Amniotic stem cell (primary cell): ENCODE measurements at places on chromosomes 5 and 9.

DNA sequence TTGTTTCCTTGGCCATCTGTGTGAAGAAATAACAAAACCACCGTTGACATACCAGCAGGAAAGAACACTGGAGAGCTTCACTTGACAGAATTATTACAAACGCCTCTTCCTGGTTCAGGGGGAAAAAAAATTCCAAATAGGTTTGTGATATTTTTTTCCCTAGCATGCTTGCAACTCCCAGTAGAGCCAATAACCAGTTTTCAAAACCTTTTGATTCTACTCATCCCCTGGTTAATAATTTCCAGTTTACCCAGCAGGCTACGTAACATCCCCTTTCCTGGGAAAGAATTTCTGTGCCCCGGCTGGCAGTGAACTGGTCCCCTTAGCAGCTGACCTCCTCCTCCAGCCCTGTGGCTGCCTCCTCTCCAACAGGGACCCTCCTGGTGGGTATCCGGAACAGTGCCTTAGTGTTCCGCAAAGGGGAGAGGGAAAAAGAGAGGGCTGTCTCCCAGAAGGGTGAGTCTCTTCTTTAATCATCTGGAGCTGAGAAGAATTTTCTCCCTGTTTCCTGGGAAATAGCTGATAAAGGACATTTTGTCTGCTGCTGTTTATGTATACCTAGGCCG is 72.8 kb upstream of the BOD1 start:
- no peak for DNase-seq

DNA sequence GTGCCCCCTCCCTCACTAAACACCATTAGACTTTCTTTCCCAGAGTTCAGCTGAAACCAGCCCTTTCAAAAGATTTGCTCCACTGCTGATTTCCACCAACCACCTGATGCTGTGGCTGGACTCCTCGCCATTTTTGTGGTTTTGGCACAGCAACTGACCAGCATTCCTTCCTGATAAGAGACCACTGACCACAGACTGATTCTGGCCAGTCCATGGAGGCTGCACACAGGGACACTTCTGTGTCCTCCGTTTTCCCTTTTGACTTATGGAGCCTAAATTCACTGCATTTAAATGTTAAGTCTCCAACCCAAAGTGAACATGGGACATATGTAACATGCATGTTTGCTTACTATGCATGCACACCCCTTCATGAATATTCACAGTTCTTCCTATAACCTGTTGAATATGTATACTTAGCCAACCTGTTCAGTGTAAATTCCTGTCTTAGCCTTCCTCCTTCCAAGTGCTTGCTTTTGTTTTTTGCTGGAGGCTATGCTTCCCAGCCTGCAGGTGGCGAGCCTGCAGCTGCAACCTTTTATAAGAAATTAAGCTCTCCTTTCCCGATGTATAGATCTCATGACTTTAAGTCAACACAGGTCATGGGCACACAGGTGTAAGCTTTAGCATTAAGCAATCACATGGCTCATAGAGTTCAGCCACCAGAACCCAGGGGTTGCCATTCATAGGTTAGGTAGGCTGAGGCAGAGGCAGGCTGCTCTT is 78.7 kb downstream of the ACTL7B start:
- no peak for DNase-seq

DNA sequence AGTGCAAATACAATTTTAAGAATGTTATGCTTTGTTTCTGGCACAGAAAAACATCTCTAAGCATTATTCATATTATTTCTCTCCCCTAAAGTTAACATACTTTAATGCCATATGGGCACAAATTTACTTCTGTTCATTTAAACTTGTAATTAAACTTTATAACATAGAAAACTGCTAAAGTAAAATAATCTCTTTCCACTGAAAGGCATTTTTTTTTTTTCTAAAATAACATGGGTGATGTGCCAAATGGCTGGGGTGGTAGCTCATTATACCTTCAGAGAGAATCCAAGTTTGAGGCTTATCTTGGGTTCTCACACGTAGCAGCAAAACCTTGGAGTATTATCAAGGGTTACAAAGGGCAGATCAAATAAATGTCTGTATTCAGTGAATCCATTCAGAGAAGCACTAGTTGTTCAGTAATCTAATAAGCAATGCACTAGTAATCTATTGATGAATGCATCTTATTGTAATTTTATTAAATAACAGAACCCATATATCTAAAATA is 257.6 kb upstream of the POU5F2 start:
- DNase-seq = no peak

DNA sequence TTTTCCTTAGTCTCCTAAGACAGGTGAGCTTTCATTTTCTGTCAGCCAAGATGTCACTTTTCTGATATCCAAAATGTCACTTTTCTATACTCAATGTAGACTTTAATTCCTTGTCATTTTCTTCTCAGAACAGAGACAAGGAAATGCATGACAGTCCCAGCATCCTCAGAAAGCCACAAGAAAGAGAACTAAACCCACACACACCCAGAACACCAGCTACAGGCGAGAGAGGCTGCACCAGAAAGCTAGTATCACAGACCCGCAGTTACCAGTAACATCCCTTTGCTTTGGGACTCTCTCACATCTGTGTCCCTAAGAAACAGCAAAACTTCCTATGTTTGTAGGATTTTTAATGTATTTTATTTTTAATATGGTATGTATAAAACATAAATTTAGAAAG is 17.1 kb downstream of the TRMO start:
- DNase-seq = no peak

- no peak for DNase-seq
Measured at GRCh38 chr5:151280443-151280842, 23.1 kb downstream of the SLC36A3 start.
